CD14-positive monocyte (primary cell): ENCODE measurements at places on chromosomes 3 and 15. TPM values are rescaled to one million over a fixed set of nuclear protein-coding genes. Genes with fewer than 3 reads are reported as not detected.

UBAP1L gene
- polyA plus RNA-seq: not detected

DNA sequence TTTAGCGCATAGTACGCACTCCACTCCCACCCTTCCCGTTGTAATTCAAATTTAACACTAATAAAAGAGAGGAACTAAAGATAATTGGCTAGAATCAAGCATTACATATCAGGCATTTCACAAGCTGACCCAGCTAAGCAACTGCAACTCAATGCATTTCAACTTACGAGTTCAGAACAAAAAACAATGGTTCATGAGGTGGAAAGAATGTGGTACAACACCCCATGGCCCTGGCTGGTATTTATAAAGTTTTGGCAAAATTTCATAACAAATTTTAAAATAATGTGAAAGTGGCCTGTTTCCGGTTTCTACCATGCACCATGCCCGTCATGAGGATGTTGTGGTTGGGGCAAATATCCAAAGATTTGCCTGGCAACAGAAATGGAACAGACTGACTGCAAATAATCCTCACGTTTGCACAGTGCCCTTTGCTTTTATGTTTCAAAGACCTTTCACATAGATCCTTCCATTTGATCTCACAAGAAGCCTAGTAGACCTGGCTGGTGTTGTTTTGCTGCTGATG, 455.3 kb upstream of the NR2F2 start:
- no peak overlapping the region for H3K27ac ChIP-seq
- H3K4me3 ChIP-seq: peak overlapping the region; percentile 54
- H3K27me3 ChIP-seq: no peaks in the 10 kb centered on the region
- peaks cover 33% of the 10 kb centered on the region for H3K4me1 ChIP-seq
- DNase-seq: peak; percentile 3

- no peaks in the 10 kb centered on the region for H3K36me3 ChIP-seq
- H3K27me3 ChIP-seq: no peaks in the 10 kb centered on the region
- peak overlapping the region; percentile 50 for H3K4me3 ChIP-seq
- H3K4me1 ChIP-seq: peaks cover 30% of the 10 kb centered on the region
- peak; percentile 9 for DNase-seq
- peak overlapping the region; percentile 39 for H3K27ac ChIP-seq
These were observed 25.2 kb downstream of the TRIM71 start for GRCh38 chr3:32842987-32843386.

GRCh38 chr3:99542767-99543518, 95.5 kb upstream of the COL8A1 start:
- H3K27me3 ChIP-seq: no peaks in the 10 kb centered on the region
- H3K27ac ChIP-seq: no peak overlapping the region
- no peaks in the 10 kb centered on the region for H3K4me1 ChIP-seq
- H3K36me3 ChIP-seq: no peaks in the 10 kb centered on the region
- DNase-seq: no peak
- no peak overlapping the region for H3K4me3 ChIP-seq

GRCh38 chr15:58590926-58591325, 158.6 kb downstream of the ADAM10 start:
- H3K4me1 ChIP-seq: peaks cover 18% of the 10 kb centered on the region
- peaks cover 16% of the 10 kb centered on the region for H3K36me3 ChIP-seq
- H3K27ac ChIP-seq: no peak overlapping the region

DNA sequence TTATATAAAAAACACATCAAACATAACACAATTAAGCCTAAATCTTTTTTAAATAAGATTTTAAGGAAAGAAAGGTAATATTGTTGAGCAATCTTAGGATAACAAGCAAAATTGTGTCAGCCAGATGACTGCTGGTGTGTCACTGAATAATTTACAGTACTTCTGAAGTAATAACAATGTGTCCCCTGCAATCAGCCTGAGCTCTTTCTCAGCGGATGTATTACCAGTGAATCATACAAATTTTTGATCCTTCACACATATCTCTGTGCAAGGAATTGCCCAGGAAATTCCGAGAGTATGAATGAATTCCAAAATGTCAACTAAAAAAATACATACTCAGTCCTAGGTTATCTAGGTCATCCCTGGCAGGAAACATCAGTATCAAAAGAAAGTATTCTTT, 76.6 kb upstream of the PTX3 start:
- H3K36me3 ChIP-seq: no peaks in the 10 kb centered on the region
- no peak overlapping the region for H3K27ac ChIP-seq
- H3K27me3 ChIP-seq: no peaks in the 10 kb centered on the region
- no peak overlapping the region for H3K4me3 ChIP-seq
- H3K4me1 ChIP-seq: no peaks in the 10 kb centered on the region

- no peak overlapping the region for H3K4me3 ChIP-seq
- DNase-seq: no peak
- H3K27me3 ChIP-seq: no peaks in the 10 kb centered on the region
- H3K36me3 ChIP-seq: no peaks in the 10 kb centered on the region
- H3K27ac ChIP-seq: no peak overlapping the region
These were observed 104.5 kb upstream of the BFSP2 start for GRCh38 chr3:133295199-133295901.

DNA sequence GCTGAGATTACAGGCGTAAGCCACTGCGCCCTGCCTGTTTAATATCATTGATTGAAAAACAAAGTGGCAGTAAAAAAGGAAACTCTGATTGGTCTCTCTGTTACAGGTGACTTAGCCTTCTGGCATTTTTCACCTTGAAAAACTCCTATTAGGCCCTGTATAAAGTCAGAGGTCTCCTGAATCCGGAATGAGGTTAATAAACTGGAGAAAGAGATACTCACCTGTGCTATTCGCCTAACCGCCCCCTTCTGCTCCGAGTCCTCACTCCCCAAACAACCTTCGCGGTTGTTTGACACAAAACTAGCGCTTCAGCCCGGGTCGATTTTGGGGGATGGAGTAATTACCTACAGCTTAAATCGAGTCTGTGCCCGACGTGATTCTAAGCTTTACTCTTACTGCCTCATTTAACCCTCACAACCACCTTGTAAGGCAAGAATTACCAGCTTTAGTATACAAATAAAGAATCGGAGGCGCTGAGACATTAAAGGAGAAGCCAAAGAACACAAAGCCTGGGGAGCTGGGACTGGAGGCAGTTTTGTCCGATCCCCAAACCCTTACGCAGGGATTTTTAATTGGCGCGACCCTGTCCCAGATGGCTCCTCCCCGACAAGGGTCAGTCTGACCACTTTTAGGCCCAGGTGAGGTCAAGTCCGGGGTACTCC, 441 bp downstream of the CEP70 start:
- peaks cover 5% of the 10 kb centered on the region for H3K27me3 ChIP-seq
- H3K4me3 ChIP-seq: peak overlapping the region; percentile 64
- H3K4me1 ChIP-seq: peaks cover 19% of the 10 kb centered on the region
- no peaks in the 10 kb centered on the region for H3K36me3 ChIP-seq
